ENCODE measurements at places on chromosomes 3 and 15.

DNA sequence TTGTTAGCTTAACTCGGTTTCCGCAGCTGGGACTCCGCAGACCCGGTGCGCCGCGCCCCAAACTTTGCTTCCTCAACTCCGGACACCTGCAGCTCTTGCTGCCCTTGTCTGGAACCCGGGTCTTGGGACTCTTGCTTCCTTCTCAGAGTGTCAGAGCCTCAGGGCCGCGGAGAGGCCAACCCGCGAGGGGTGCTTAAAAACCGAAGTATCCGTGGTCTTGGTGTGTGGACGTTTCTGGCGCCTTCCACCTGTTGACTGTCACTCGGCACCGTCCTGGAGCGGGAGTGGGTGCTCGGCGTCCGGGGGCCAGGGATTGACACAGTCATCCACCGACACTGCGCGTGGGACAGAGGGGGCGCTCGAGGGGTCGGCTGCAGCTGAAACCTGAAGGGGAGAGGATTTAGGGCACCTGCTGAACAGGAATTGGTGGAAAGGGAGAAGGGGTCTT is 386 bp downstream of the SQOR start:
- peak; percentile 80 for DNase-seq

- DNase-seq, result no peak
Measured at GRCh38 chr3:24128199-24129005, 183.3 kb downstream of the NR1D2 start.

GRCh38 chr3:108223928-108224327 is 1.7 kb upstream of the IFT57 start:
- DNase-seq, result no peak

GRCh38 chr3:120742849-120743365 is 363 bp downstream of the GTF2E1 start:
- DNase-seq, result peak; percentile 35

DNA sequence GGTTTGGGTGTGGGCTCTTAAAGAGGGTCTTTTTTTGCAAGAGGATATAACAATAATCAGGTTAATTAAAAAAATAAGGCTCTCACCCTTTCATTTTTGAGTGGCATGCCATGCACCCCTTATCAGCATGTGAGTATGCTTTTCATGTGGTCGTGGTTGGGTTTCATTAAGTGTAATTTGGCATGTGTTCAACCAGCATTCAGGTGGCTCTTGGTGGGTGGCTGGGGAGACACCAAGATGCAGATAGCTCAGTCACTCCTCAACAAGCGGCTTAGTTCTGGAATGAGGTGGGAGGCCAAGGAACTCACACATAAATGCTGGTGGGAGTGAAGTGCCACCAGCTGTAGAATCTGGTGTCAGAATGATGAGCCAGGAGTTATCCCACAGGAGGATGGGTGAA is 66.8 kb downstream of the FLNB start:
- peak; percentile 24 for DNase-seq

- DNase-seq, result no peak
Measured at GRCh38 chr15:80395616-80396015, 8.6 kb upstream of the ARNT2 start.

DNA sequence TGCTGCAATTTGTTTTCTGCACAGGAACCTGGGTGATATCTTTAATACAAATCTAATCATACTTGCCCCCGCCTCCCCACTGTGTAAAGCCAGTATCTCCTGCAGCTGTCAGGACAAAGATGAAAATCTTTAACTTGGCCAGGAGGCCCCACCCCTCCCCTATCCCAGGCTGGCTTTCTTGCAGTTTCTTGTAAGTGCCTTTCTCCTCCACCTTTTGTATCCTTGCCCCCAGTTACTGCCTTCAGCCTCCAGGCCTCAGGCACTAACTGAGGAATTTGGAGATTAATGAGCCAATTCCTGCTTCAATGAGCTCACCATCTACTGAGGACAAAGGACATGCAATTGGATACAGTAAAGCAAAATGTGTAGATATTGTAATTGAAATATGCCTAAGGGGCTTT is 6.5 kb downstream of the GCSAM start:
- DNase-seq, result no peak

- no peak for DNase-seq
Measured at GRCh38 chr15:63668601-63669000, 71.4 kb downstream of the FBXL22 start.

DNA sequence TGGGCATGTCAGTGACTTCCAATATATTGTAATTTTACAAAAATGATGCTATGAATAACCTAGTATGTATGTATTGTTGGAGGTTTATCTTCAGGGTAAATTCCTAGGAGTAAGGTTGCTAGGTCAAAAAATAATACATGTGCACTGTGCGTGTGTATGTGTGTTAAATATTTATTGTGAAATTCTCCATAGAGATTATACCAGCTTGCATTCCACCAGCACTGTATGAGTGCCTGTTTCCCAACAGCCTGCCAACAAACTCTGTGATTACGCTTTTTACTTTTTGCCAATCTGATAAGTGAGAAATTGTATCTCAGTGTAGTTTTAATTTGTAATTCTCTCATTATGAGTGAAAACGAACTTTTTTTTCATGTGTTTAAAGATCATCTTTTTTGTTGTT is 12.6 kb upstream of the IGF2BP2 start:
- no peak for DNase-seq

- no peak for DNase-seq
Measured at GRCh38 chr3:113690482-113690881, 6.0 kb downstream of the USF3 start.

DNA sequence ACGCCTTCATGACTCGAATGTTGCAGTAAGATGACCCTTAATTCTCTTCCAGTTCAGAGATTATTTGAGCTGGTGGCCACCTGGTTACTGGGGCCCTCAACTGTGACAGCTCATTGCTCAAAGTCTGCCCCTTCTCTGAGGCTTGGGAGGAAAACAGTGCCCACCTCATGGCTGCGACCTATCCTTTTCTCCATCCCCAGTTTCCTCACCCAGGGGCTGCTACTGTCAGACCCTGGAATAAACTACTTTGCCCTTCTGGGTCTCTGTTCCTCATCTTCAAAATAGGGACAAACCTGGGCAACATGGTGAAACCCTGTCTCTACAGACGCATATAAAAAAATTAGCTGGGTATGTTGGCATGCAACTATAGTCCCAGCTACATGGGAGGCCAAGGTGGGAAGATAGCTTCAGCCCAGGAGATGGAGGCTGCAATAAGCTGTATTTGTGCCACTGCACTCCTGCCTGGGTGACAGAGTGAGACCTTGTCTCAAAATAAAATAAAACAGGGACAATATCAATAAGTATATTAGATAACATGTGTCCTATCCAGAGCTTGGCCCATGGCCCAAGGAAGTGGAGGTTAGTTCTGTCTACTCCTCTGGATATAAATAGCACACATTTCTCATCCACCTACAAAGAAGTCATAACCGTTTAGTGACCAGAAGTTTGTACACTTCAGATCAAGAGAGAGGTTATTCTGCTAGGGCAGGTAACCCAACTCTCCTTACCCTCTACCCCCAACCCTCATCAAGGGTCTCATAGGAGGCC is 2.2 kb upstream of the RASL12 start:
- DNase-seq, result no peak

DNA sequence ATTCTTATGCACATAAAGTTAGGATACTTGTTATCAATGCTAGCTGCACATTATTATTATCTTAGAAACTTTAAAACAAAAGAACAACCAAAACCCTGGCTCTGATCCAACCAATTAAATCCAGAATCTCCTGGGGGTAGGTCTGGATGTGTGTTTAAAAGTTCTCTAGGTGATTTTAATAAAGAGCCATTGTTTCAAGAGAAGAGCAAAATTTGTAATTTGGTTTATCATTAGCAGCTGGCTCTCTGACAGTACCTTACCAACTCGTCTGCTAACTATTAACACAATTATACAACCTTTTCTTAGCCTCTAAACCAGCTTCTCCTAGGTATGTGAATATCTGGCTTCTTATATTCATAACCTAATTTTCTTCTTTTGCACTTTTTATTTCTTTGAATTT is 68.9 kb downstream of the IFT80 start:
- DNase-seq, result no peak

DNA sequence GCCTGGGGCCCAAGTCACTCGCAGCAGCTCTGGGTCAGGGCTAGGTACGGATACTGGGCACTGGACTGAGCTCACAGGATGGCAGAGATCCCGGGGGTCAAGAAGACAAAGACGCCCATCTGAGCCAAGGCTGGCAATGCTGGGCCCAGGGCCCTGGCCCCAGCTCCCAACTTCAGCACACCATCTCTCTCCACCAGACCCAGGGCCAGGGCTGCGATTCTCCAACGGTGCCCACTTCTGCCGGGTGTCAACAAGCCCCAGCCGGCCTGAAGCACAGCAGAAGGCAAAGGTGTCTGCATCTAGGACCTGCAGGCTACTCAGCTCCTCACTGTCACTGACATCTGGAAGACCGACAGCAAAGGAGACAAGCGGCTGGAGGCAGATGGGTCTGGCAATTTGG is 8.6 kb downstream of the WDR73 start:
- no peak for DNase-seq

DNA sequence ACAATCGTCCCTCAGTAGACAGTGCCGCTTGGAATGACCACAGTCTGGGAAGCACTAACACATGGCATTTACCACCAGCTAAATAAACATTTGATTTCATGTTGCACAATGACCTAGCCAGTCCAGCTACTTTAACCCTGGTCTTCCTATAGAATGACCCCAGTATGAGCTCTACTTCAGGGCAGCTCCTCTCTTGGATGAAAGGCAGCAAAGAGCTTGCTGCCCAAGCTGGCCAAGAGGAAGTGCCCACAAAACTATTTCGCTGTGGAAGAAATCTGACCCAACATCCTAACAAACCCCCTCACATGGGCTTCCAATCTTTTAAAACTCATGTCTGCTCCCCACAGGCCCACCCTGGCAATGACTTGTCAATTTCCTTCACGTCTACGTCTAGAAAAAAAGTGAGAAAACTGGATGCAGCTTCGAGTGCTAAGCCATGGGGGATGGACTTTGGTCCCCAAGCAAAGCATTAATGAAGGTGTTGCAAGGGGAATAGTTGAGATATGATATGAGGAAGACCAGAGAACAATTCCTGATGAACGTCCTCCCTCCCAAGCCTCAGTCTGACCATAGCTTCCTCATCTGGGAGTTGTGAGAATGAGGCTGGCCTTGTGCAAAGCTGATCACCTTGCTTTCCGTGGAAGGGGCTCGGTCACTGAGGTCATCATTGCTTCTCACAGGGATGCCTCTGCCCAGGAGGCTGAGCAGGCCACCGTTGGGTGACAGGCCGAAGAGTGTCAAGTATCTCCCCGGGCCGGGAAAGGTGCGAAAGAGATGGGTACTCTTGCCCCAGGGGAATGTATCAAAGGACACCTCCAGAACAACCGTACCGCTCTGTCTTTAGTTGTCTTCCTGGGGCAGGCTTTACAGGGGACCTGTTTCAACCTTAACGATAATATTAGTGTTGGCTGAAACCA is 964 bp downstream of the SLC25A20 start:
- peak; percentile 20 for DNase-seq

DNA sequence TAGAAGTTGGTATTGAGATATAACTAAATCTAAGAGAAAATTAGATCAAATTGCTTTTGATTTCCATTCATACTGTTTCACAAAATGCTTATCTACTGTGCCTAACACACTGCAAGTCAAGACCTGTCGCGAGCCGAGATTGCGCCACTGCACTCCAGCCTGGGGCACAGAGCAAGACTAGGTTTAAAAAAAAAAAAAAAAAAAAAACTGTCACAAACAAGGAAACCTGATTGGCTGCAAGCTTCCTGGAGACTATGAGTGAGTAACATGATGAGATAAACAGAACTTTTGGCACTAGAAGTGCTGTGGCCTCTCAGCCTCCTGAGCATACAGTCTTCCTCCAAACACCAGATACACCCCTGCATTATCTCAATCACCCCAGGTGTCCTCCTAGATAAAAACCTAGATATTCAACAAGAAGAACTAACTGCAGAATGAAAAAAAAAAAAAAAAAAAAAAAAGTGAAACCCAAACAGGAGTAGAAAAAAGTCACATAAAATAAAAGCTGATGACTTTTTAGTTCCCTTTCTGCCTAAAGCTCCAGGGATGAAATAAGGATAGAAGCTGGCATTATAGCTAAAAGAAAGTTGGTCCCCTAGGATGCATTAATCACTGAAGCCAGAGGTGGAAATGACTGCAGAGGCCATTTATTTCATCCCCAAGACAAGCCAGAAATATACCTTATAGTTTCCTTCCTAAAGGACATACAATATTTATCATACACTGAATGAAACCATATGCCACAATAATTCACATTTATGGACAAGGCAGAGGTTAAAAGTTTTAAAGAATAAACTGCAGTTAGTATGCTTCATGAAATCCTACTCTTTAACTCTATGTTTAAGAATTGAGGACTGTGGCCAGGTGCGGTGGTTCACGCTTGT is 82.4 kb downstream of the P3H2 start:
- no peak for DNase-seq

- DNase-seq, result no peak
Measured at GRCh38 chr3:188750617-188751016, 421.2 kb upstream of the TPRG1 start.

DNA sequence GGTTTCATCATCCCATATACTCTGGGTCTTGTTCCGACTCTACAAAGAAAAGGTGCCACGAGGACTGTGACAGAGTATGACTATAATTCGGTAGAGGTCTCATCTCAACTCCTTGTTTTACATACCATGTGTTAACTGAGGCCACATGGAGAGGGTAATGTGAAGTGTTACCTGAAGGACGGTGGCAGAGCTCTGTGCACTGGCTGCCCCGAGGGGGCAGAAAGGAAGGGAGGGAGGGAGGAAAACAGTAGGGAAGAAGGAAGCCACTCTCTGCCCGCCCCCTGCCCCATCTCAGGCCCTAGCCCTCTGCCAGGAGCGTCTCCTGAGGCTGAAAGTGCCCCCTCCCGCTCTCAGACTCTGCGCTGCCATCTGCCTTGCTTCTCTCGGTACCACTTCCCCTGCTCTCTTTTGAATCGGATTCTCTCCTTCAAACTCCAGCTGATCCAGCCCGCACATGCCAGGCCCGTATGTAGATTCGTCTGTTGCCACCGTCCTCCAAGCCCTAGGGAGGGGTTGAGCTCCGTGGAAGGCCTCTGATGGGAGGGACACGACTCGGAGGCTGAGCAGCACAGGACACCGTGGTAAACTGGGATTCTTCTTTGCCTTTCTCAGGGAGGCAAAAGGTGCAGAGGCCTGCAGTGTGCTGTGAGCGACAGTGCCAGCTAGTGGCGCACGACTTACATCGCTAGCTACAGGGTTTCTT is 70.5 kb upstream of the ATP10A start:
- peak; percentile 60 for DNase-seq

DNA sequence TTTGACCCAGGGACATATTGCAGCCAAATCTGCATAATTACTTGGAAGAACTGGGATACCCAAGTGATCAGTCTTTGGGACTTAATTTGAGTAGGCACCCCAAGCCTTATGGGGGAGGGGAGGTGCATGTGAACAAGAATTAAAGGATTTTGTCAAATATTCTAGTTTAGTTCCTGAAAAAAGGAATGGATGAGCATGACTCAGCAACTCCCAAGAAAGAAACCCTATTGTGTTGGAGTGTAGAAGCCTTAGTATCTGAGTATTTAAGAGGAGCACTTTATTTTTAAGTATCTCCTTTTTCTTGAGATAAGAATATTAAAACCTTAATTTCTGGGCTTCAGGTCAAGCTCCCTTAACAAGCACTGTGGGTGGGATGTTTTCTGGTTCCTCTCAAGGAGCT is 222.4 kb downstream of the CD47 start:
- no peak for DNase-seq
